ENCODE measurements at places on chromosomes 2 and 18. TPM values are rescaled to one million over a fixed set of nuclear protein-coding genes. Genes with fewer than 3 reads are reported as not detected.

Gene CYBRD1
- polyA plus RNA-seq = 0.10 TPM

Gene KIAA2012
- polyA plus RNA-seq = not detected

Gene MC5R
- not detected for polyA plus RNA-seq

Gene SCG2
- 30.5 TPM for polyA plus RNA-seq

Measured in neural cell (in vitro differentiated cells).